Neural crest cell (in vitro differentiated cells): ENCODE measurements at places on chromosomes 4 and X. TPM values are rescaled to one million over a fixed set of nuclear protein-coding genes. Genes with fewer than 3 reads are reported as not detected.

- H3K27me3 ChIP-seq: no peaks in the 10 kb centered on the region
- H3K4me1 ChIP-seq: peaks cover 25% of the 10 kb centered on the region
- DNase-seq: no peak
- H3K36me3 ChIP-seq: peaks cover 16% of the 10 kb centered on the region
- no peak overlapping the region for H3K27ac ChIP-seq
Measured at GRCh38 chr4:145822181-145822580, 116.4 kb downstream of the ZNF827 start.

- H3K36me3 ChIP-seq: no peaks in the 10 kb centered on the region
- no peak overlapping the region for H3K27ac ChIP-seq
- DNase-seq: no peak
- H3K4me1 ChIP-seq: no peaks in the 10 kb centered on the region
Measured at GRCh38 chrX:22338740-22339139, 66.0 kb downstream of the CBLL2 start.

DNA sequence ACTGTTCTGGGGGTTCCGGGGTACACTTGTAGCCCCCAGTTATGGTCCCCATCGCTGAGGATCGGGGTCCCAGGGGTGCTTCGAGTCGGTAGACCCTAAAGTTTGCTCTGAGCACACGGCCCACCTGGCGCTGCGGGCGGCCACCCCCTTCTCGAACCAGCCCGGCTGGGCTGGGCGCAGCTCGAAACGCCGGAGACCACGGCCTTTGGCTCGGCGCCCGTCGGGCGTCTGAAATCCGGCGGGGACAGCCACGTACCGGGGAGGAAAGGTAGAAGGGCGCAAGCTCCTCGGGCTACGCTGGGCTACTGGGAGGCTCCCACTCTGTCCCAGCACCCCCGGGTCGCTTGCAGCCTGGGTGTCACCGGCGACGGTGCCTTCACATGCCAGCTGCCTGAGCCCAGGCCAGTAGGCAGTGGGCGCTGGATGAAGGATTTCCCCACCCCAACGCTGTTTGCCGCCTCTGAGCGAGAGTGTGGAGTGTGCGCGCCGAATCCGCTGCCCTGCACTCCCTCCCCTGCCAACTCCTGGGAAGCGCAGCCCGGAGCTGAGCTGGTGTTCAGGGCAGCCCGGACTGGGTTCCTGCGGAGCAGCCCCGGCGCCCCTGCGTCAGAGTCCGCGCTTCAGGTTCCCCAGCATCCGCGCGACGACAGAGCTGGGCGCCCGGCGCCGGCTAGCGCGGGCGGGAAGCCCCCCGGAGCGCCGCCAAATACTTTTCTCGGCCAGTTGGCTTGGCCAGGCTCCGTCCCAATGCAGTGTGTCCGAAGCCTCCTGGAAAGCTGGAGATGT is 637 bp downstream of the MAMLD1 start:
- H3K4me3 ChIP-seq: peak overlapping the region; percentile 81
- peaks cover 43% of the 10 kb centered on the region for H3K27me3 ChIP-seq
- H3K4me1 ChIP-seq: peaks cover 20% of the 10 kb centered on the region
- no peaks in the 10 kb centered on the region for H3K36me3 ChIP-seq

Gene S100P
- not detected in 2 replicates for total RNA-seq

- peaks cover 61% of the 10 kb centered on the region for H3K27me3 ChIP-seq
- peak overlapping the region; percentile 95 for H3K4me3 ChIP-seq
- no peak overlapping the region for H3K27ac ChIP-seq
- peaks cover 44% of the 10 kb centered on the region for H3K4me1 ChIP-seq
Measured at GRCh38 chrX:133413218-133413925, 1.9 kb downstream of the GPC4 start.

- H3K4me3 ChIP-seq: no peak overlapping the region
- no peaks in the 10 kb centered on the region for H3K27me3 ChIP-seq
- no peak overlapping the region for H3K27ac ChIP-seq
- peaks cover 3% of the 10 kb centered on the region for H3K36me3 ChIP-seq
Measured at GRCh38 chr4:67743194-67743593, 11.0 kb downstream of the GNRHR start.

Gene GRPR
- total RNA-seq: 0.68 and 0.71 TPM in 2 replicates

Gene ANXA10
- not detected in 2 replicates for total RNA-seq

Gene BGN
- total RNA-seq: 80.6 and 85.2 TPM in 2 replicates

- no peak for DNase-seq
- peaks cover 5% of the 10 kb centered on the region for H3K4me1 ChIP-seq
- H3K27ac ChIP-seq: no peak overlapping the region
- H3K36me3 ChIP-seq: no peaks in the 10 kb centered on the region
- peaks cover 2% of the 10 kb centered on the region for H3K27me3 ChIP-seq
Measured at GRCh38 chrX:4825550-4825949, 1112.1 kb upstream of the PRKX start.

Gene ASMTL
- total RNA-seq: 37.4 and 38.9 TPM in 2 replicates

- no peak overlapping the region for H3K27ac ChIP-seq
- no peak for DNase-seq
- H3K4me1 ChIP-seq: no peaks in the 10 kb centered on the region
- H3K27me3 ChIP-seq: no peaks in the 10 kb centered on the region
- H3K36me3 ChIP-seq: no peaks in the 10 kb centered on the region
Measured at GRCh38 chr4:141849367-141849766, 213.0 kb downstream of the IL15 start.

DNA sequence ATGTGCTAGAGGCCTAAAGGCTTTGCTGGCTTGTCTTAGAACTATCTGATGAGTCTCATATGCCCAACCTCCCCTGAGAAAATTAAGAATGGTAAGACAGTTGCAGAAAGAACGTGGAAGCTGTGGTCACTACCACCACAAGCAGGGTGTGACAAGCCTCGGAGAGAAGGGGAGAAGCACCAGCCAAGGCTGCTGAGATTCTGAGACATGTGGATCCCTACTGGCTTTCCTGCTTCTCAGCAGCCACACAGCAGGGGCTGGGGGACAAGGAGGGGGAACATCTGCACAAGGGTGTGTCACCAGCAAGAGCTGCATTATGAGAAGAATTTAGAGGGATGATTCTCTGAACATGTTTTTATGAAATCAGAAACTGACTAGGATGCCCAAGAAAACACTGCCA is 19.4 kb downstream of the TAPT1 start:
- H3K27ac ChIP-seq: no peak overlapping the region
- H3K4me3 ChIP-seq: no peak overlapping the region
- H3K36me3 ChIP-seq: no peaks in the 10 kb centered on the region

- H3K27me3 ChIP-seq: no peaks in the 10 kb centered on the region
- DNase-seq: no peak
- no peak overlapping the region for H3K4me3 ChIP-seq
- H3K36me3 ChIP-seq: peaks cover 2% of the 10 kb centered on the region
Measured at GRCh38 chr4:3308691-3309090, 15.9 kb downstream of the RGS12 start.

DNA sequence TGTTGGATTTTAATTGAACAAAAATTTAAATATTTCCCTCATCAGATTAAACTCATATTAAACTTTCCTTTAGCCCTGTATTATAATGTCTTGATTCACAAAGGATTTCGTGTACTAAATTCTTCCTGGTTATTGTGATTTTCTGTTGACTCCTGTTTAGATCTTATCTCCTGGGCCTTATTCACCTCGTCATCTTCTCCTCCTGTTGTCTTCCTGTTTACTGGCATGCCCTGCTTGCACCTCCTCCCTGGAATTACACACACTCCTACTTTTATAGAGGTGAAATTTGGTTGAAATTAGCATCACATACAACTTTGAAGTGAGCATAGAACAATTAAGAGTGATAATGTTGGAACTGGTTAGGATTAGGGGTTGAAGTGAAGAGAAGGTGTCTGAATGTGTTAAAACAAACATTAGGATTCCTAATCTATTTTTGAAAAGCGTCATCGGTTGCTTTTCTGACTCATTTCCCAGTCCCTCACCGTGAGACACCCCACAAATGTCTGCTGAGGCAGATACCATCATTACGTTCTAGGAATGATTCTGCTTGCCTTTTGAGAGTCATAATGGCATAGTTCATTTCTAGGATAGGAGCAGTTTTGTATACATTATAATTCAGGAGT is 32.5 kb downstream of the TLL1 start:
- DNase-seq: no peak
- no peak overlapping the region for H3K27ac ChIP-seq
- no peak overlapping the region for H3K4me3 ChIP-seq
- H3K27me3 ChIP-seq: no peaks in the 10 kb centered on the region
- no peaks in the 10 kb centered on the region for H3K4me1 ChIP-seq

- H3K4me3 ChIP-seq: no peak overlapping the region
- no peaks in the 10 kb centered on the region for H3K36me3 ChIP-seq
- peaks cover 8% of the 10 kb centered on the region for H3K27me3 ChIP-seq
- no peaks in the 10 kb centered on the region for H3K4me1 ChIP-seq
Measured at GRCh38 chr4:111475001-111475400, 670.3 kb upstream of the FAM241A start.

GRCh38 chr4:142434519-142435224 is 411.4 kb downstream of the INPP4B start:
- H3K36me3 ChIP-seq: peaks cover 2% of the 10 kb centered on the region
- no peak for DNase-seq
- no peak overlapping the region for H3K27ac ChIP-seq
- no peak overlapping the region for H3K4me3 ChIP-seq

DNA sequence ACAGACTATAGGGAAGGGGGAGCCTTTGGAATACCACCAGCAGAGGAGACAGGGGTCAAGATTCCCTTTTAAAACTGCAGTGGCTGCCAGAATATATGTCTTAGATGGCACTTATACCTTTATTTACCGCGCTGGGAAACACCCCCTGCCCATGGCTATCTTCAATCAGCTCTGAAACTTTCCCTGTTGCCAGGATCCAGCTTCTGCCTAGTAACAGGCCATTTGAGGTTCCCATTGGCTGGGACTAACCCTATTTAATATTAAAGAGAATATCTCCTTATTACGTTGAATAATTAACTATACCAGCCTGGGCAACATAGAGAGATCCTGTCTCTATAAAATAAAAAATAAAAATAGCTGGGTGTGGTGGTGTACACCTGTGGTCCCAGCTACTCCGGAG is 23.8 kb downstream of the SOWAHB start:
- H3K36me3 ChIP-seq: no peaks in the 10 kb centered on the region
- H3K4me3 ChIP-seq: no peak overlapping the region
- no peaks in the 10 kb centered on the region for H3K4me1 ChIP-seq
- peaks cover 2% of the 10 kb centered on the region for H3K27me3 ChIP-seq
- H3K27ac ChIP-seq: no peak overlapping the region

GRCh38 chr4:182795446-182796238 is 121.5 kb downstream of the DCTD start:
- no peak for DNase-seq
- peaks cover 55% of the 10 kb centered on the region for H3K36me3 ChIP-seq
- no peaks in the 10 kb centered on the region for H3K27me3 ChIP-seq
- H3K27ac ChIP-seq: no peak overlapping the region

GRCh38 chrX:12977761-12978204 is 2.9 kb downstream of the TMSB4X start:
- H3K27me3 ChIP-seq: peaks cover 28% of the 10 kb centered on the region
- peak overlapping the region; percentile 94 for H3K27ac ChIP-seq
- peak overlapping the region; percentile 95 for H3K4me3 ChIP-seq
- peaks cover 25% of the 10 kb centered on the region for H3K36me3 ChIP-seq
- peaks cover 57% of the 10 kb centered on the region for H3K4me1 ChIP-seq

Gene RHOXF2B
- total RNA-seq: not detected in 2 replicates

Gene NPY1R
- total RNA-seq: 0.41 and 0.49 TPM in 2 replicates

GRCh38 chr4:136307765-136308164 is 1224.5 kb downstream of the PCDH18 start:
- H3K4me1 ChIP-seq: no peaks in the 10 kb centered on the region
- H3K27me3 ChIP-seq: no peaks in the 10 kb centered on the region
- DNase-seq: no peak
- no peak overlapping the region for H3K27ac ChIP-seq
- no peaks in the 10 kb centered on the region for H3K36me3 ChIP-seq

GRCh38 chrX:14039344-14039743 is 9.7 kb upstream of the GEMIN8 start:
- no peaks in the 10 kb centered on the region for H3K27me3 ChIP-seq
- H3K4me1 ChIP-seq: peaks cover 7% of the 10 kb centered on the region
- no peak overlapping the region for H3K27ac ChIP-seq
- peak; percentile 56 for DNase-seq
- H3K36me3 ChIP-seq: no peaks in the 10 kb centered on the region

GRCh38 chr4:116020141-116020722 is 906.8 kb upstream of the NDST4 start:
- no peak overlapping the region for H3K27ac ChIP-seq
- no peaks in the 10 kb centered on the region for H3K27me3 ChIP-seq
- DNase-seq: no peak
- no peak overlapping the region for H3K4me3 ChIP-seq
- H3K4me1 ChIP-seq: no peaks in the 10 kb centered on the region

Gene DCHS2
- total RNA-seq: 0.91 and 1.2 TPM in 2 replicates

- H3K36me3 ChIP-seq: peaks cover 5% of the 10 kb centered on the region
- H3K4me3 ChIP-seq: peak overlapping the region; percentile 66
- no peaks in the 10 kb centered on the region for H3K27me3 ChIP-seq
- H3K27ac ChIP-seq: peak overlapping the region; percentile 77
- peaks cover 48% of the 10 kb centered on the region for H3K4me1 ChIP-seq
Measured at GRCh38 chr4:76197971-76198410, 15.6 kb downstream of the SCARB2 start.

Gene SHROOM3
- total RNA-seq: 36.4 and 40.1 TPM in 2 replicates

Gene STPG2
- 0.21 and 0.23 TPM in 2 replicates for total RNA-seq

- peaks cover 2% of the 10 kb centered on the region for H3K36me3 ChIP-seq
- H3K27ac ChIP-seq: no peak overlapping the region
- H3K27me3 ChIP-seq: peaks cover 29% of the 10 kb centered on the region
- peaks cover 8% of the 10 kb centered on the region for H3K4me1 ChIP-seq
- no peak for DNase-seq
- H3K4me3 ChIP-seq: no peak overlapping the region
Measured at GRCh38 chr4:147747787-147748454, 16.0 kb downstream of the ARHGAP10 start.

DNA sequence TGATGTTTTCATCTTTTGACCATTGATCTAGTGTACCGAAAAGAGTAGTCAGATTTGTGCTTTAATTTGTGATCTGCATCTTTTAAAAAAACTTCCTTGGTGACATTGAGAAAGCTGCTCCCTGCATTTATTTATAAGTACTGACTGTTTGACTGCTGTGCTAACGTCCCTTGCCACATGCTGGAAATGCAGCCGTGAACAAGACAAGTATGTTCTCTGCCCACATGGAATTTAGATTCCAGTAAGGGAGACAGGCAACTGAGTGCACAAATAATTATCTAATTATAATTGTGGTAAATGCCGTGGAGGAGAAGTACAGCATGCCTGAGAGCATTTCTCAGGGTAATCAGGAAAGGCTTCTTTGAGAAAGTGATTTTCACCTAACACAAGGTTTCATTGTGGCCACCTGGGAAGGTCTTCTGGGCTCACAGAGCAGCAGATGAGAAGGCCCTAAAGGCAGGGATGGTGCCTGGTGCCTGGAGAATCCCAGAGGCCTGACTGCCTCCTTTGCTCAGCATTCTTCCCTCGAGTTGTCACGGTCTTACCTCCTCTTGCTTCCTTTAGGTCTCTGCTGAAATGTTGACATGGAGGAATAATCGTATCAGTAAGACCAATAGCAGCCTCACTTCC is 55.8 kb downstream of the PTTG2 start:
- DNase-seq: no peak
- peaks cover 12% of the 10 kb centered on the region for H3K36me3 ChIP-seq
- H3K27me3 ChIP-seq: no peaks in the 10 kb centered on the region

GRCh38 chrX:83446355-83446754 is 61.7 kb upstream of the POU3F4 start:
- no peaks in the 10 kb centered on the region for H3K36me3 ChIP-seq
- DNase-seq: no peak
- no peak overlapping the region for H3K4me3 ChIP-seq
- no peaks in the 10 kb centered on the region for H3K4me1 ChIP-seq
- no peak overlapping the region for H3K27ac ChIP-seq
